ENCODE measurements at places on chromosomes 12 and 14.

DNA sequence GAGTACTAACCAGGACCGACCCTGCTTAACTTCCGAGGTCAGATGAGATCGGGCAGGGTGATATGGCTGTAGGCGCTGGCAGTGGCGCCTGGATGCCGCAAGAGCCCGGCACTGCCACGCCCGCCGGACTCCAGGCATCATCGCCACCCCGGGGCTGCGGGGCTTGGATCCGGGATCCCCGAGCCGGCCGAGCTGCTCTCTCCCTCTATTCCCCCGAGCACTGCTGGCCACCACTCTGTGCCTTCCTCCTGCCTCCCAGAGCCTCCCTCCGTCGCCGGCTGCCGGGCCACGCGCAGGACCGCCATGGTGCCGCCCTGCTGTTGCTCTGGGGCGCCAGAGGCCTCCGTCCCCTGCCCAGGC lies 153.2 kb upstream of the ALG10B start:
- DNase-seq, result no peak

GRCh38 chr12:25328072-25328712 lies 77.5 kb upstream of the KRAS start:
- DNase-seq, result peak; percentile 37

GRCh38 chr14:55743551-55743950 lies 163.5 kb downstream of the KTN1 start:
- DNase-seq, result no peak

- no peak for DNase-seq
Measured at GRCh38 chr14:99062216-99062615, 209.8 kb downstream of the BCL11B start.

DNA sequence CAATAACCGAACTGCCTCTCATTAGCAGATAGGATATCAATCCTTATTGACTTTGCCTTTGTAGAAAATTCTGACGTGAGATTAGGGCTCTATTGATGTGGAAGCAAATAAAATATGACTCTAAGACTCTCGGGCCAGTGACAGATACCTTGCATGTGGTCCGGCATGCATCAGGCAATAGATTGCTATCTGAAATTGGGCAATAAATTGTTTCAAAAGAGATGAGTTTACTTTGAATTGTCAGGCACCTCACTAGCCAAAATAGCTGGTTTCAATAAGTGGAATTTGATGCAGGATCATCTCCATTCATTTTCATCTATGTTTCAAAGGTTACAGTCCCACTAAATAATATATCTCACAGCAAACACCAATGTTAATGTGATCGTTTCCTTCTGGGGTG lies 186.3 kb upstream of the PLEKHA5 start:
- DNase-seq, result no peak

DNA sequence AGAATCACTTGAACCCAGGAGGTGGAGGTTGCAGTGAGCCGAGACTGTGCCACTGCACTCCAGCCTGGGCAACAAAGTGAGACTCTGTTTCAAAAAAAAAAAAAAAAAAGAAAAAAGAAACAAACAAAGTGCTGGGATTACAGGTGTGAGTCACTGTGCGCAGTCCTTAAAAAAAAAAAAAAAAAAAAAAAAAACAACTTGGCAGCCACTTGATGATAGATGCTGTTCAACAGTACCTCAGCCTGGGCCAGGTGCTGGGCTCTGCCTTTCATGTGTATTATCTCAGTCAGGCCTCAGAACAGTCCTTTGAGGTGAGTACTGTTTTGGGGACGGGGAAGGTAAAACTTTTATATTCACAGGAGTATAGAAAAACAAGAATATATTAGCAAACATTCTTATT lies 9.6 kb downstream of the ACADS start:
- no peak for DNase-seq

DNA sequence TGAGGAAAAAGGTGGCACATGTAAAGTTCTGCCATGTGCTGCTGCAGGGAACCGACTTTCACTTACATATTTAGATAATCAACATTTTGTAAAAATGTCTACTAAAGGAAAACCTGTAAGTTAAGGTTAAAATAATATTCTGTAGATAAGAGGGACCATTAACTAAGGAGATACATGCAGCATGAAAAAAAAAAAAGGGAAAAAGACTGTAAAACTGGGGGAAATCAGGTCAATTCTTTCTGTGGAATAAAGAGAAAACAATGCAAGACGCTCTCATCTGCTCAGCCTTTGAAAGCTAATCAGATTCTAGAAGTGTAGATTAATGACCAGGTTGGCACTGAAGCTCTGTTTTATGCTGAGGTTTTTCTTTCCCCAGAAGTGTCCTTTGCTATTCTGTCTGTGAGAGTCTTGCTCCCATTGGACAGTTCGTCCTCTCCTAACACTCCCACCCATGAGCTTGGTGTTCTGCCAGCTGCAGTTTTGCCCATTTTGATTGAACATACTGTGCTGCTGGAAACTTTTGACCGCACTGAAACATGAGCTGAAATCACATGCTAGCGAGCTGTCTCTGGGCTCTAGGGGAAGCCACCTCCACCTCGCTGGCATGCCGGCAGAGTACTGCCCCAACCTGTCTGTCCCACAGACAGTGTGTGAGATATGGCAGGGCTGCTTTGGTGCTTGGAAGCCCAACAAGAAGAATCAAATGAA lies 39.7 kb downstream of the PPTC7 start:
- no peak for DNase-seq
